Omental fat pad (tissue), 4 donors: ENCODE measurements at places on chromosomes 4 and X.

GRCh38 chrX:51862920-51863319 lies 30.5 kb upstream of the MAGED1 start:
- DNase-seq, result no peak

GRCh38 chr4:150682126-150682525 lies 100.2 kb downstream of the MAB21L2 start:
- DNase-seq, result no peak

GRCh38 chr4:16505726-16506125 lies 279.5 kb upstream of the TAPT1 start:
- DNase-seq, result no peak

GRCh38 chr4:123417813-123418212 lies 21.2 kb downstream of the SPRY1 start:
- no peak for DNase-seq

DNA sequence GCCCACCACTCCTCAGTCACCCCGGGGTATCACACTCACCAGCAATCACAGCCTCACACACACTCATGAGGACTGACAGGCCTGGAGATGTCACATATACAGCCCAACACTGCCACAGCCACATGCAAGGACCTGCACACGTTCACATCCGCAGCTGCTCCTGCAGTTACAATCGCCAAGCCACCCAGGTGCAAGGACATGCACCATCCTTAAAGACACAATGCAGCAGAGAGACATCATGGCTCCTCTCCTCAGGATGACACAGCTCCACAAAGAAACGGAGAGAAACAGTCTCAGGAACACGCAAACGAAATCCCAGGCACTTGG lies 1.1 kb downstream of the PCSK1N start:
- DNase-seq, result no peak

DNA sequence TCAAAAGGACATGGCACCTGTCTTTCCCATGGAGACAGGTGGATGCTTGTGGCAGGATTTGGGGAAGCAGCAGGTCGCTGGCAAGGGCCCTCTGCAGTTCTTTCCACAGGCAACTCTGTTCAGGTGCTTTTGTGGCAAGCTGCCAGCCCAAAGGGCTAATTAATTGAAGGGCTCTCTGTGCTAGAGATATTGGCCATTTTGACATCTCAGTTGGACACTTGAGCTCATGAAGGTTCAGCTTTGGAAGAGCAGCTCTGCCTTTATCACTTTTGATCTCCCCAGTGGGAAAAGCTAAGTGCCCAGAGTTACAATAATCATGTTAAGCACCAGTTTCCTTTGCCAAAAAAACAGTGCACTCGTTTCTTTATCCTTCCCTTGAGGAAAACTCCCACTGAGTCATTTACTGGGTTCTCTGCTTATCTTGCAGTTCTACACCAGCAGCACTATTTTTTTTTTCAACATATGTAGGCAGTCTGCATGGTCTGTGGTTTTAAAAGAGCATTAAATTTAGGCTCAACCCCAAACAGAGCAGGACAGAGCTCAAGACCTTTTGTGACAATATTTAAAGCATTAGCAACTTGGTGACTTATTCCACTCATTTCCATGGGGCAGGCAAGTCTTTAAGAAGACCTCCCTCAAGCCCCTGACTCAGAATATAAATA lies 336.4 kb upstream of the RASGEF1B start:
- DNase-seq, result no peak

- DNase-seq, result no peak
These were observed 2.0 kb downstream of the SLC25A6 start for GRCh38 chrX:1389993-1390285.

DNA sequence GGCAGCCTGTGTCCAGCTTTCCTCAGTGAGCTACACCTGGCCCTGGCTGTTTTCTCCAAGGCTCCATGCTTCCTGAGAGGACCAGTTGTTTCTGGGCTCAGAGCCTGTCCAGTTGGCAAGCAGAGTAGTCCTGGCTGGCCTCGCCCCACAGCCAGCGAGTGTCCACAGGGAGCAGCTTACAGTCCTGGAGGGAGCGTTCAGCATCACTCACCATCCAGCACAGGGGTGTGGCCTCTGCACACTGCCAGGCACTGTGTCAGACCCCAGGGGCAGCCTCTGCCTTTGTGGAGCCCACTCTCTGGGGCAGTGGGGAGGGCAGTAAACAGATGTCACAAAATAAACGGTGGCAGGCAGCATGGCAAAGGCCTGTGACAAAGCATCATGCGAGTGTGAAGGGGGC lies 23.9 kb downstream of the EVC start:
- no peak for DNase-seq

DNA sequence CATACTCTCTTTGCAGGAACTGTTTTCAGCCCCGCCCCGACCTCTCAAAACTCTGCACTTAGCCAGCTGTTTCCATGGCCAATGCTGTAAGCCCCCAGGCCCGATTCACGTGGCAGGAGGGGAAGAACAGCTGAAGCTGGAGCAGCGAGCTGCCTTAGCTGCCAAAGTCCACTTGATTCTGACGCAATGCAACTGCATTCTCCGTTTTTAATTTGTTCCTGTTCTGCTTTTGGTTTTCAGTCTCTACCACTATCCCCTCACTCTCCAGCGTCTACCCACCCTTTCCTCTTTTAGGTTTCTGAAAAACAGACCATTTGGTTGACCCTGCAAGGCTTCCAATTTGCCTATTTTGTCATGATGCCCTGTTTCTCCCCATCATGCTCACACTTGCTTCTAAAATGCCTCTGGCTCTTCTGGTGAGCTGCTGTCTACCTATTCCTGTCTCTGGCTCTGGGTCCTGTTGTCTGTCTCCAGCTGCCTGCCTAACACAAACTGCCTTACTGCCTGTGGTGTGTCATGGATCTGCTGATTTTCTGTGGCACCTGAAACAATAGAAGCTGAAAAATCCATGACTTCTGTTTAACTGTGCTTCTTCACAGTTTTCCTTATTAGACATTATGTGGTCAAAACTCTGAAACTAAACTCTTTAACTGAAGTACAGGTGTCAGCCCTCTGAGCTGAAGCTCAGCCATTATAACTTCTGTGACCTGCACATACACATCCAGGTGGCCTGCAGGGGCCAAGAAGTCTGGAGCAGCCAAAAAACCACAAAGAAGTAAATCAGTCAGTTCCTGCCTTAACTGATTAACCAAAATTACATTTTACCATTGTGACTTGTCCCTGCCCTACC lies 160.5 kb upstream of the AGTR2 start:
- DNase-seq, result no peak

- DNase-seq, result no peak
These were observed 510.1 kb upstream of the AADAT start for GRCh38 chr4:170599894-170600293.

- no peak for DNase-seq
These were observed 64.1 kb upstream of the LAS1L start for GRCh38 chrX:65598559-65599147.

GRCh38 chrX:39874202-39874816 lies 223.4 kb downstream of the BCOR start:
- DNase-seq, result no peak

GRCh38 chr4:71141125-71141524 lies 147.7 kb downstream of the DCK start:
- DNase-seq, result no peak
